ENCODE measurements at places on chromosomes 1 and 21.

DNA sequence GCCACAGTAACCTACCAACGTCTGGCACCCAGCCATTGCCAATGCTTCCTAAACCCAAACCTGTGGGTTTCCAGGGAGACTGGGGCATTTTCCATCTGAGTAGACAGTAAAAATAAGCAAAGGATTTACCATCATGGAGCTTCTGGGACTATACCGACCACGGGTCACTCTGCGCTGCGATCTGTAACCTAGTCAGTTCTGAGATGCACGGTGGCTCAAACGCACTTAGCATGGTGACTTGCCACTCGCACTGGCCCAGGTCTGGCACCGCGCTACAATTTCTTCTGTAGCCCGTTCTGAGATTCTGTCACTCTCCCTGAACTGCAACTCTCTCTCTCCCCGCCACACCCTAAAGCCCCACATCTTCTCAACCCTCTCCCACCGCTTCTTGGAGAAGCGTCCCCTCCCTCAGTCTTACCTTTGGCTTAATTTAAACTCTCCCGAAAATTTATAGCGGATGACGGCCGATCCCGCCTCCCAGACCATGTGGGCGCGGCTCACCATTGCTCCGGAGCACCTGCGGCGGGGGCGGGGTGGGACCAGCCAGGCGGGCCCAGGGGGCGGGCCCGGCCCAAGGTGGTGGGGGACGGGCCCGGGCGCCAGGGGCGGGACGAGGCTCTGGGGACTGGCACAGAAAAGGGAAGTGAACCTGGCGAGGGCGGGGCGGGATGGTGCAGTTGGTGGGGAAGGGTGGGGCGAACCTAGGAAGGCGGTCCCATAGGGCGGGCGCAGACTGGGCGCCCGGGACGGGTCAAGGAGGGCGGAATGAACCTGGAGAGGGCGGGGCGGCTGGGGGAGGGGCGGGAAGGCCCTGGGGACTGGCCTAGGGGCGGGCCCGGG lies 493 bp upstream of the MAP3K21 start:
- DNase-seq: no peak

GRCh38 chr1:200774311-200774710 lies 35.6 kb downstream of the CAMSAP2 start:
- no peak for DNase-seq

DNA sequence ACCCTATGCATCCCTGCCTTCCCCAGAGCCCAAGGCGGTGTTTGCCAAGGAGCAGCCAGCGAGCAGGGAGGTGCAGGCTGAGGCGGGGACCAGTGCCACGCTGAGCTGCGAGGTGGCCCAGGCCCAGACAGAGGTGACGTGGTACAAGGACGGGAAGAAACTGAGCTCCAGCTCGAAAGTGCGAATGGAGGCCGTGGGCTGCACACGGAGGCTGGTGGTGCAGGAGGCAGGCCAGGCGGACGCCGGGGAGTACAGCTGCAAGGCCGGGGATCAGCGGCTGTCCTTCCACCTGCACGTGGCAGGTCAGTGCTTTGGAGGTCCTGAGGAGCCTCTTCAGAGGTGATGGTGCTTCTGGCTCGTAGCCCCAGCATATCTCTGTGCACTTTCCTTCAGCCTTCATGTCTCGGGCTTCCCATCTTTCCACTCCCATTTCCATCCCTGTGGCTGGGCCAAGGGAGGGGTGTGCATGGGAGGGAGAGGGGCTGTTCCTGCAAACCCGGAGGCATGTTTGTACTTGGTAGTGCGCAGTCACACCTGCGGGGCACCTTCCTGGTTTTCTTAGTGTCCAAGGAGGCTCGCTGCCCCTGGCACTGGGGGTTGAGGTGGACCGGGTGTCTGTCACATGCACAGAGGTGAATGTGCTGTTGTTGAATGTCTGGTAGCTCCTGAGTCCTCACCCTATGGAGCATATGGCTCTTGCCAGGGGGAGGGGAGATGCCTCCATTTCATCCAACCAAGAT lies 56.4 kb downstream of the OBSCN start:
- DNase-seq: no peak

DNA sequence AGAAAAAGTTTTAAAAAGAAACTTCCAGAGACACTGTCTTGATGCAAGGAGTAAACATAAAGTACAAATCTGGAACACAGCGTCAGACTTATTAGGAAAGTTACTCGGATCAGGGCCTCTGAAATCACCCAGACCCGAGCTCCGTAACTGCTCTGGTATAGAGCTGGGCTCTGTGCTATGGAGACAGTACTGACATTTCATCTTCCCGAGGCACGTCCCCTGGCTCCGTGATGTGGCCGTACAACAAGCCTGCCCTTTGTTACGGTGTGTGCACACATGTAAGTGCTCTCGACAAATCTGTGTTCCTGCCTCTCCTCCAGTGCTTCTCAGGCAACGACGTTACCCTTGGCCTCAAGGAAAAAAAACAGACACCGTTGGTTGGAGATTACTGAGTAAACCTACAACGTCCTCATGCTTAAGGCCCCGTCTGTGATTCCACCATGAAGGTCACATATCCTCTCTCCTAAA lies 107.0 kb upstream of the IRF2BP2 start:
- DNase-seq: no peak

GRCh38 chr1:69569576-69570328 lies 2.0 kb downstream of the LRRC7 start:
- DNase-seq: no peak

DNA sequence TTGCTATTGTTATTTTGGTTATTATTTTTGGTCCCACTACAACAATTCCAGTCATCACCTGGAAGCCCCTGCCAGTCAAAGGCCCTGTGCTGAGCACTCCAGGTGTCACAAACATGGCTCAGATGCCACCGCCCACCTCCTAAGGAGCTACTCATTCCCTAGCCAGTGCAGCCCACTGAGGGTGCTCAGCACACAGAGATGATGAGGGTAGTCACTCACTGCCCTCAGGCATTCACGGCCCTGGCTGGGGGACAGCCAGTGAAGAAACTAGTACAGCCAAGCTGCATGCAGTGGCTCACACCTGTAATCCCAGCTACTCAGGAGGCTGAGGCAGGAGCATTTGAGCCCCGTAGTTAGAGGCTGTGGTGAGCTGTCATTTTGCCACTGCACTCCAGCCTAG lies 42.3 kb downstream of the NIPAL3 start:
- DNase-seq: no peak

DNA sequence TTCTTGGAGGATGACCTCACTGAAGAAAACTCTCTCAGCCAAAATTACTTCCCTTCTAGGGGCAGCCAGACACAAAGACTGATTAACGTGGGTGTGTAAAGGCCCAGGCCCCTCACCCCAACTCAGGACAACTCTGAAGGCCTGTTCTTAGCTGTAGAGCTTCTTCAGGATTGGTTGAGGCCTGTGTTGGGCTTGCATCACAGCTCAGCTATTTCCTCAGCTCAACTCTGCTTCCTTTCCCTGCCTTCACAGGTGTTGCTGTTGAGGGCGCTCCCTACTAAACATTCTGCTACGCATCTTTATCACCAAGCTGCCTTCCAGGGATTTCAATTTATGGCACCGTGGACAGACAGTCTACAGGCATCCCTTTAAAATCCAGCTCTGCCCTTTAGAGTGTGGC lies 36.8 kb downstream of the MAB21L3 start:
- no peak for DNase-seq

DNA sequence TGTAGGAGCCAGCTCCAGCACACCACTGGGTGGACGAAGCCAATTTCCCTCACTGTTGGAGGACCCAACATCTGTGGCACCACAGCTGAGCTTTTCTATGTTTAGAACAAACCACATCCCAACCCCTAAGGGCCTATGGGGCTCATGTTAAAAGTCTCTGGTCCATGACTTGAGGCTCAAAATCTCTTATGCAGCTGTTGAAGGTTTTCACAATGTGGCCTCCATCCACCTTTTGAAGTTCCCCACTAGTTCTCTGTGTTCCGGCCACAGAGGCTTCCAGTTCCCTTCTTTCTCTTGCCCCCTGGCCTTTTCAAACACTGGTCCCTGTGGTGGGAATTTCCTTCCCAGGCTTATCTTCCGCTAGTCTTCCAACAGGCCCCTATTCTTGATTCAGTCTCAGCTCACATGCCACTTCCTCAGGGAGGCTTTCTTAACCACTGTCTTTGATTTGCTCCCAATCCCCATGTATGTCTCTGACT lies 3.9 kb upstream of the IFNLR1 start:
- DNase-seq: no peak

- no peak for DNase-seq
Observed at GRCh38 chr1:232483826-232484225, 146.1 kb downstream of the SIPA1L2 start.

DNA sequence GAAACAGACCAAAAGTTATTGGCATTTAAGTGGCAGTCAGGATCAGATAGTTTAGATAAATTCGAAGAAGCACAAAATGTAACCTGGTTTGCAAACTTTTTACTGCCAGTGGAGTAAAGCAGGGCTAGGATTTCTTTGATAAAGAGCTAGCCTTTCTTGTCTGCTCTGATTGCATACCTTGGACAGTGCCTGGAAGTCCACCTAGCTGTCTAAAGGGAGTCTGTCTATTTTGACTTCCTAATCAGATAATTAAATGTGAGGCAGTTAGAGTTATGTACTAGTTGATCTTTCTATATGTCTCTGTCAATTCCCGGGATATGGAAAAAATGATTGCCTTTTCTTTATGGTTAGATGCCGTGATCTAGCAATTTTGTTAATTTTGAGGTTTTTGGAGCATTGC lies 4.1 kb downstream of the GPSM2 start:
- DNase-seq: no peak

DNA sequence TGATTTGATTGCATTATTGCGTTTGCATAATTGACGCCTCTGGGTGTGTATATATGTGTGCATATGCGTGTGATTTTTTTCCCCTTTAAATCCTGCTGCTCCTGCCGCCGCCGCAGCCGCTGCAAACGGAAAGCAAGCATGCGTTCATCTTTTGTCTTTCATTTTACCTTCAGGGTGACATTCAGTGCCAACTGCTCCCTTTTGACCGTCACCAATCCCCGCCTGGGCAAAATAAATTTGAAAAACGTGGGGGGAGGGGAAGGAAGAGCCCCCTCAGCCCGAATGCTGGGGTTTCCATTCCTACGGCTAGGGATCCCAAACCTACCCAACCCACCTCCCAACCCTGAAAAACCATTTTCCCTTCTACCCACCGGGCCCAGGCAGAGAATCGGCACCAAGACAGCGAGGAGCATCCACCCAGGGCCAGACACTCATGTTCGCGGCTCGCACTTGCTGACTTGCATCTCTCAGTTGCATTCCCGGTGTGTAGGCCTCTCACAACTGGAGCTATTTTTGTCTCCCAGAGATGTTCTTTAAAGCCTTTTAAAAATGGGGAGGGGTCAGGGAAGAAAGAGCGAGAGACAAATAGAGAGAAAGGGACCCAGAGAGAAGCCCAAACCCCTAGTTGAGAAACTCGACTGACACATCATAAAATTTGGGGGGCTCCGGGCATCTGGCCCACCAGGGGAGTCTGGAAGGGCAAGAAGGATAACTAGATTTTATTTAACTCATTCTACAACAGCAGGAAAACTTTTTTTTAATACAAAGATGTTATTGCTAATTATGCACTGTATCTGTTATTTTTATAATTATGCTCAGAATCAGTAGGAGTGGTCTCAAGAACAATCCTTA lies 367.1 kb upstream of the ESRRG start:
- DNase-seq: no peak

GRCh38 chr1:115164484-115164883 lies 75.2 kb upstream of the TSPAN2 start:
- no peak for DNase-seq

DNA sequence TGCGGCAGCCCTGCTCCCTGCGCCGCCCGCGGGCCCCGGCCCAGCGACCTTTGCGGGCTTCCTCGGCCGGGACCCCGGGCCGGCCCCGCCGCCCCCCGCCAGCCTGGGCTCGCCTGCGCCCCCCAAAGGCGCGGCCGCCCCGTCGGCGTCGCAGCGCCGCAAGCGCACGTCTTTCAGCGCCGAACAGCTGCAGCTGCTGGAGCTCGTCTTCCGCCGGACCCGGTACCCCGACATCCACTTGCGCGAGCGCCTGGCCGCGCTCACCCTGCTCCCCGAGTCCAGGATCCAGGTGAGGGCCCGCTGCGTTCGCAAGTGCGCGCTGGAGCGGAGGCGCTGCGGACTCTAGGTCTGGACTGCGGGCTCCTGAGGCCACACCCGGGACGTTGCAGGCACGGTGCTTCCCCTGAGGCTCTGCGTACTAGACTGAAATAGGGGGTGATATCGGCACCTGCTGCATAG lies 351 bp downstream of the MIXL1 start:
- no peak for DNase-seq

DNA sequence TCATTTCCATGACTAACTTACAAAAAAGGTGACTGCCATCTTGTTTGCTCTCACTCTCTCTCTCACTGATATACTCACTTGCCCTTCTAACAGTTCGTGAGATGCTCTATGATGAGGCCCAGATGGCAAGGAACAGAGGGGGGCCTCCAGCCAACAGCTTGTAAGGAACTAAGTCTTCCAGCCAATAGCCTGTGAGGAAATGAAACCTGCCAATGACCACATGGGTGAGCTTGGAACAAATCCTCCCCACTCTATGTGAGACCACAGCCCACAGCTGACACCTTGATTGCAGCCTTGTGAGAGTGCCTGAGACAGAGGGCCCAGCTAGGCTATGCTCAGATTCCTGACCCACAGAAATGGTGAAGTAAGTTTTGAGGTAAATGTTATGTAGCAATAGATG lies 153.7 kb downstream of the HHIPL2 start:
- no peak for DNase-seq

DNA sequence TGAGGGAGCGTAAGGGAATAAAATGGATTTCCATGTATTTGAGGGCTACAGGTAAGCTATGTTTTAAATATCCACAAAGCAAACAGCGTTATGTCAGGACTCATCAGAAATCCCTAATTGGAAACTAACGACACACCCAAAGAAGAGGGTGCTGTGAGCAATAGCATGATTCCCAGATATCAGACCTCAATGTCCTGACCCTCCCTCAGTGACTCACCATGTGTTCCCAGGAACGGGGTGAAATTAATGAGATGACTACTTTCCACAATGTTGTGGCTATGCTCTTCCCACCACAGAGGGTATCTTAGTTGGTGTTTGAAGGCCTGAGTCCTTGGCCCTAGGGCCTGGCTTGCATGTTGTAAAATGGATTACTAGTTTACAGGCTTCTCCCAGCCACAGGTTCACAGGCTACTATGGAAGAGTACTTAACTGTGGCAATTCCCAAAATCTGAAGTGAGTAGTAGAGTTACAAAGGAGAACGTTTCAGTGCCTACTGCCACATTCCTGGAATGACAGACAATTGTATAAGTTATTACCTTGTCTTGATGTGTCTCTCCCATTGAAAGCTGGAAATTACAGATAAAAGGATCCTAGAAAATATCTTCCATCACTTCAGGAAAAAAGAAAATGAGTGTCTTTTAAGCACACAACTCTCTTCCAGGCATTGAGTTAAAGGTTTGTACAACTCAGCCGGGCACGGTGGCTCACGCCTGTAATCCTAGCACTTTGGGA lies 1.7 kb upstream of the KRTAP11-1 start:
- no peak for DNase-seq

Measured in non-pigmented ciliary epithelial cell (primary cell).